ENCODE measurements at places on chromosomes 6 and 20.

DNA sequence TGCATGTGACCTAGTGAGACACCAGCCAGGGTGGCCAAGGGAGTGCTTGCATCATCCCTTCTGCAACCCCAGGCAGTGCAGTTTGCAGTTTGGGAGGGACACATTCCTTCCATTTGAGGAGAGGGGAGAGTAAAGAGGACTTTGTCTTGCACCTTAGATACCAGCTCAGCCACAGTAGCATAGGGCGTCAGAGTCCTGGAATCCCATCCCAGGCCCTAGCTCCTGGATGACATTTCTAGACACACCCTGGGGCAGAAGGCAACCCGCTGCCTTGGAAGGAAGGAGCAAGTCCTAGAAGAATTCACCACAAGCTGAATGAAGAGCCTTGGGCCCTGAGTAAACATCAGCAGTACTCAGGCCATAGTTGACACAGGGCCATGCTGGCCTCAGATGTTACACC, 680.4 kb upstream of the IMPG1 start:
- no peak for DNase-seq

DNA sequence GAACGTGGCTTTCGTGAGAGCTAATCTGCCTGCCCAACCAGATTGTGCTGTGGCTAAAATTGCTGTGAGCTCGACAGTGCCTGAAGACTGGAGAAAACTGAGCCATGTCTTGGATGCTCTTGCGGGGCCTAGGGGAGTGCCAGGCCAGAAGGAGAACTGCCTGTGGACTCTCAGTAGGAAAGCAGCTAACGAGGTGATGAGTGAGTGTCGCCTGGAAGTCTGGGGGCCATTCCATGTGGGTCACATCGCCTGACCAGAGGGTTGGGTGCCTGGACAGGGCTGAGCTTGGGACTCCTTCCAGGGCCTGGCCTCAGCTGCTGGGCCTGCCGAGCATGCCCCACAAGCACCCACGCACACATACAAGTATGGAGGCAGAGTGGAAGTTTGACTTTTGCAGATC, 166.5 kb downstream of the VEGFA start:
- no peak for DNase-seq

DNA sequence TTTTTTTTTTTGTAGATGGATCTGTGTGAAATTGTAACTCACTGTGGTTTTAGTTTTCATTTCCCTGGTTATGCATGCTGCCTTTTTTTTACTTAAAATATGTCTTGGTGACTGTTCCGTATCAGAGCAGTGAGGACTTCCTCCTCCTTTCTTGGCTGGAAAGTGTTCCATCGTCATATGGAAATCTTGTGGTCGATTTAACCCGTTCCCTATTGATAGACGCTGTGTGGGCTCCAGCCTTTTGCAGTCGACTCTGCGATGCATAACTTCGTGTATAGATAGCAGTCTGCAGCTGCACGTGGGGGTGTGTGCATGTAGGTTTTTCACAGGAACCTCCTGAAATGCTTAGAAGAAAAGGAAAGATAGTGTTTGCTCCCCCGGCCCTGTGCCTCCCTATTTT, 28.1 kb upstream of the PNPLA1 start:
- no peak for DNase-seq

GRCh38 chr20:49542514-49542991, 25.4 kb downstream of the PTGIS start:
- DNase-seq = no peak

- DNase-seq = no peak
Observed at GRCh38 chr6:64602993-64603392, 967.4 kb downstream of the PHF3 start.

GRCh38 chr6:154806804-154807203, 73.6 kb downstream of the SCAF8 start:
- DNase-seq = no peak

DNA sequence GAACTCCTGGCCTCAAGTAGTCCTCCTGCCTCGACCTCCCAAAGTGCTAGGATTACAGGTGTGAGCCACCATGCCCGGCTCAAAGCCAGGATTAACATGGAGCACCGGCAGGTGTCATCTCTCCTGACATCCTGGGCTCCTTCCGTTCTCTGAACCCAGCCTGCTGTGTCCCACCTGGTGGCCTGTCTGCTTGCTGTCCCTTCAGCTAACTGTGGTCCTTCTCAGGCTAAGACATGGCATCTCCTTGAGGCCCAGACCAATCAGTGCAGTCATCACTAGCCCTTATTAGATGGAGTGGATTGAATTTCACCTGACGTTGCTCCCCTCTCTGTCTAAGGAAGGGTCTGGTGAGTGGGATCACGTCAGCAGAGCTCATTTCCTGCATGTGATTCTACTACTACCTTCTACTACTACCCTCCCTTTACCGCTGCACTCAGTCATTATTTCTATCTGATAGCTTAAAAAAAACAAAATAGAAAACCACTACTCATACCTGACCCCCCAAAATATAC, 28.0 kb upstream of the SYNJ2 start:
- no peak for DNase-seq

DNA sequence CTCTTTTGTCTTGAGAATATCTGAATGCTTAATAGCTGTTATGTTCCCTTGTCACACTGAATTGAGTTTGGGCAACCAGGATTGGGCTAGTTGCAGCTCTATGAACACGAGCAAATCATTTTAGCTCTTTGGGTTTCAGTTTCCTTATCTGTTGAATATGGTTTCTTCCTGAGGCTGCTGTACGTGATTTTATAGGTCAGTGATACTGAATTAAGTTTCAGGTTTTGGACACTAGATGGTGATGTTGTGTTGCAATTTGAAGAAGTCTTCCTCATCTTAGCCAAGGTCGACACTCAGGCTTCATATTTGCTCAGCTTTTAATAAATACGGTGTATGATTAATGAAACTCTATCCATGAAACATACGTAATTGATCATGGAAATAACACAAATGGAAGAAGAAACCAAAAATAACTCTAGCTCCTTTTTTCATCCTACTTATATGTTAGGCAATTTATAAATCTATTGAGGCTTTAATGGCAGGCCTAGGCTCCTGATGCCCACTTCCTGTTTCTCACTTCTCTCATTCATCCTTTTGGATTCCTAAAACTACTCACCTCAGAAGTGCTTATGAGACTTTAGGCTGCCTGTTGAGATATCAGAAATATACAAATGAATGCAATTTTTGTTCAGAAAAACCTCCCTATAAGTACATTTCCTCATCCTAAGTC, 354.1 kb upstream of the MAP3K7 start:
- DNase-seq = no peak

DNA sequence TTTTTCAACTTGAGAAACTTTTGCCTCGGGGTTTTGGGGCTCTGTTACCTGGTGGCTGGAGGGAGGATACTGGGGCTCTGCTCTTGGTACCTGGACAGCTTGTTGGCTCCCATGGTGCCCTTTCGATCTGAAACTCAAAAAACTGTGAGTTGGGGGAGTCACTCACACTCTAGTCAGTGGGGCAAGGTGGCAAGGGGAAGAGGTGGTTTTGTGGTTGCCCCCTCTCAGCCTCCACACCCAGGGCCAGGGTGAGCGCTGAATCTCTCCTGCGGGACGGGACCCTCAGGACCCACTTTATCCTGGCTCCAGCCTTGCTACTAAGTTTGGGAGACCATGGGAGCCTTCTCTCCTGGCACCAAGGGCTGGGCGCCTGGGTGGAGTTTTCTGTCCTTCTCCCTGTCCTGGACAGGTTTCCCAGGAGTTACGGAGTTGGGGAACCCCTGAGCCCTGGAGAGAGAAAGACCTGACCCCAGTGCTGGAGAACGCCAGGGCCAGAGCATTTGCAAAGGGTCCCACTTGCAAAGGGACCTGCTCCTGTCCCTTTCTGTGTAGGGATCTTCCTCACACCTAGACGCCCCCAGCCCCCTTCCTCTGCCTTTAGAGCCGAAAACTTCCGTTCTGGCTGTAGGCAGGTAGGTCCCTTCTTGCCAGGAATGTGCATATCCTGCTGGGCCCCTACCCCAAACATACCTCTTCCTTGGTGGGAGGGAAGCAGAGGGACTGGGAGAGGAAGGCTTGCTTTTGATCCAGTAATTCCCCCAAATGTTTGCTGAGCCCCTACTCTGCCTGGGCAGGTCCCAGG, 2.9 kb downstream of the FOXP4 start:
- no peak for DNase-seq

DNA sequence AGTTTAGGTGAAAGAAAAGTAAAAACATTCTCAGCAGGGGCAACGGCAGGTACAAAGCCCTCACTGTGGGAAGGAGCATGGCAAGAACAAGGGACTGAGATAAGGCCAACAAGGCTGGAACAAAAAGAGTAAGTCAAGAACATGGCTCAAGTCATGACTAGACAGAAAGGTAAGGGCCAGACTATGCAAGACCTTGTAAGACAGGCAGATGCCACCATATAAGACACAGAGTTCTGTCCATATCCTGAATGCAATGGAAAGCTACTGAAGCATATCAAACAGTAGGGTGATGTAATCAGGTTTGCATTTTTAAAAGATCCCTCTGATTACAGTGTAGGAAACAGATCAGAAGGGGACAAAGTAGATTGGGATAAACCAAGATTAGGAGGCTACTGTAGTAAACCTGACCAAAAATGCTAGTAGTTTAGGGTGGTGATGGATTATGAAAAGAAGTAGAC, 5.5 kb downstream of the REV3L start:
- DNase-seq = no peak
